Stimulated activated CD8-positive, alpha-beta memory T cell treated with anti-CD3 and anti-CD28 coated beads, Interleukin-4, amount 100 ng/mL, for 4 hours (primary cell): ENCODE measurements at places on chromosomes 5 and 9.

DNA sequence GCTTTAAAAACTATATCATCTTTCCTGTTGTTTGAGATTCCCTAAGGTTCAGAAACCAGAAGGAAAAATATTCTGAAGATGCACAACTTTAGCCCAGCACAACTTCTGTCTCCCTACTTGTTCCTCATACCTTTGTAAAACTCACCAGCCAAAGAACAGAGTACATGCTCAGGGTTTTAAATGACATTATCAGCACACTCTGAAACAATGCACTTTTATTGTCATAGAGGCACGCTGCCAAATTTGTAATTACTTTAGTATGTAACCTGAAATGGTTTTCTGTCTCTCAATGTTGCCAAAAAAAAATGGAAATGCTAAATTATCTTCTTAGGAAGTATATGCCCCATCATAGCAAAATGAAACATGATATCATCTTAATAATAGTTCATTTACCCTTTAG, 383.6 kb upstream of the CDH6 start:
- DNase-seq: no peak

DNA sequence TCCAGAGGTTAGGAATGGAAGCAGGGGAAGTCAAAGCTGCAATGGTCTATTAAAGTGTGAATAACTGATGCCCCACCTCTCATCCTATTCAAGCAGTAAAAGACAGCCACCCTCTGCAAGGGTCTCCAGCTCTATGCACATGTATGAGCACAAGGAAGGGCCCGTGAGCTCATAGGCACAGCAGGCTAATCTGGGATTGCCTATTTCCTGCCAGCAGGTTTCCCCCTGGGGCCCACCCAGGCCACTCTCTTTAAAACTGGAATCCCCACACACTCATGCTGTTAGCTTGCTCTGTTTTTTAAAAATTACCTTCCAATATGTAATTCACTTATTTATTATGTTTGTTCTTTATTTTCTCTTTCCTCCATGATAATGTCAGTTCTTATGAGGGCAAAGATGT, 48.7 kb upstream of the ZNF366 start:
- DNase-seq: no peak

- DNase-seq: no peak
Measured at GRCh38 chr9:121943463-121943862, 149.6 kb downstream of the TTLL11 start.

- no peak for DNase-seq
Measured at GRCh38 chr5:168809218-168809617, 230.1 kb upstream of the PANK3 start.

GRCh38 chr5:139368613-139369012, 14.5 kb downstream of the SLC23A1 start:
- DNase-seq: no peak

DNA sequence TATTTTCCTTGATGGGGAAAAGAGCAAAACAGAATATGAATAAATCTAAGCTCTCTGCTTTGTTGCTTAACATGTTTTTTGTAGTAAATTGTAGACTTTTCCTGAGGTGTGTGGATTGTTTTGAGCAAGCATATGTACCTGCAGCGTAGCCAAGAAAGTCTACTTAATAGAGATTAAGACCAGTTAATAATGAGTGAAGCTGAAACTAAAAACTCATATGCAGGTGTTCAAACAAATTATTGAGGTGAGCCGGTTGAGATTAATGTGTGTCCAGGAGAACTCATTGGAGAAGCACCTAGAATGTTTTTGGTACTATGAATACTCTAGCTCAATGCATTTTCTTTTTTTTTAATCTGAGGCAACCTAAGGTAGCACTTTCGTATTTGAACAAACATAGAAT, 49.2 kb downstream of the COX7C start:
- no peak for DNase-seq

DNA sequence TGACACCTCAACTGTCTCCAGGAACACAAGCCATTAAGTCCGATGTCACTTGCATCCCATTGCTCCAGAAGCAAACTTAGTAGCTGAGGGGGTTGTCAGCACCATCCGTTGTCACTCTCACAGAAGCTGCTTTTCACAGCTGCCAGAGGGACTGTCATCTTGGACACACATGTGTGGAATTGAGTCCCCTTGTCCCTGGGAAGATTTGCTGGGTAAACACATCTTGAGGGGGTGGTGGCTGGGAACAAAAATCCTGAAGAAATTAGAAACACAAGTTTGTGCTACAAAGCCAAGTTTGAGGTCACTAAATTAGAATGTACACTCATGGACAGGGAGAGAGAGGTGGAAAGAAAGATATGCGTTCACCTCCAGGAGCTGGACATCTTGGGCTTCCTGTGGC, 55.2 kb upstream of the ADRA1B start:
- no peak for DNase-seq

DNA sequence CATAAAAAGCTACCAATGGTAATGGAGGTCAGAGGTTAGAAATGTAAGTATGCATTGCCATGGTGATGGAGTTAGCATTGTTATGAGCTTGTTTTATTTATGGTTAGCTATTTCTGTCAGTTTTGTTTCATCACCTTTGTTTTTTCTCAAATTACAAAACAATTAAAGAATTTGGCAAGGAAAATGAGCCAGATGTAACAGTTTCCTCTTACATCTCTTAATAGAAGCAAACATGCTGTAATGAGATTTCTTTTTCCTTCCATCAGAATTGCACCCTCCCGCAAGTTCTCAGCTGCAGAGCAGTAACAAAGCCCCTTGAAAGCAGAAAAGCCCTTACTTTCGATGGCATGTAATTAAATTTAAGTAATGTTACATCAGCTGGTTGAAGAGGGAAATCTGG, 233.0 kb downstream of the SGCD start:
- DNase-seq: no peak

DNA sequence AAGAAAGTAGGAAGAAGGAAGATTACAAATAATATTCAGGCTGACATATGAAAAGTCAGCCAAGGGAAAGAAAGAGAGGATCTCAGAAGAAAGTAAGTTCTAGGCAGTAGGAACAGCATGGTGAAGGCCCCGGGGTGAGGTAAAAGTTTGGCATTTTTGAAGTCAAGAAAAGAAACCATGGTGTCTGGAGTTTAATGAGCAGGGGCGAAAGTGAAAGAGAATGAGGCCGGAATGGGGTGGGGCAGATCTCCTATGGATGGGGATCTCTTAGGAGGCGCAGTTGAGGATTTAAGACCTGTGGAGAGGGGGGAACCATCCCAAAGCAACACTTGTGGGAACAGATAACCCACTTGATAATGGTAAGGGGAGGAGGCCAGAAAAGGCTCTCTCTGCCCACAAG, 42.3 kb upstream of the SMAD5 start:
- no peak for DNase-seq

GRCh38 chr5:136162008-136162407, 29.4 kb downstream of the SMAD5 start:
- DNase-seq: no peak

- no peak for DNase-seq
Measured at GRCh38 chr9:81234924-81235610, 454.3 kb downstream of the TLE1 start.

GRCh38 chr5:151295791-151296477, 7.6 kb downstream of the SLC36A3 start:
- no peak for DNase-seq

DNA sequence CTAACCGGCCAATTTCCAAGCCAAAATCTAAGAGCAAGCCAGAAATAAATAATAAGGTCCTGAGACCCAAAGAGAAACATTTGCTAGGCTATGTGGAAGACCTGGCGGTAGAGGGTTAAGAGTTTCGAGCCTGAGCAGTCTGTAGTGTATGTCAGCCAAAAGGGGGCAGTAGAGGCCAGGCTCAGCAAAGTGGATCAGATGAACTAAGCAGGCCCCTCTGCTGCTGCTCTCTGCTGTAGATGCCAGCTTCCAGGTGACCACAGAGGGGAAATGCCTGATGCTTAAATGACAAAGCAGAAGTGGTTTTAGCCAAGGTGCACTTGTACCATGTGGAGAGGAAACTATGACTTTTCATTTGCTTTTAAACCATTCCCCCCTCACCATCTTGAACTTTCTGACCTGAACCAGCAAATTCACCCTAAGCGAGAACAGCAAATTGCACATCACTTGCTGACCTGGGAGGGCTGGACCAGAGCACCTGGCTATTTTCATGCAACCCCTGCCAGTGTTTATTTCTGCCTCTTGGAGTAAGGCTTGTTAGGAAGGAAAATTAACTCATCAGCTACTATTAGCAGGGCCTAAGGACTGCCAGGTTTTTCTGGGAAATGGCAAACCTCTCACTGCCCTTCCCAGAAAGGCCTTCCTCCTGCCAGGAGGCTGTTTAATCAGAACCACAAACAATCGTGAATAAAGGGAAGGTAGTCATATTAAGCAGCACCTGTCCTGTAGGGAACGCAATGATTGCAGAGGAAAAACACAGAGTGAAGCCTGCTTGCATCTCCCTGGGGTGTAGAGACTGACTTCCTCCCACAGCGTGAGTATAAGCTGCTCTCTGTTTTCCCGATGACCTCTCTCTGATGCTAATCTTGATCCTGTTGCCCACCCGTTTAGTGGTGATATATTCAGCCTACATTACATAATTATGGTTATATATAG, 818.2 kb downstream of the TLR4 start:
- no peak for DNase-seq

GRCh38 chr5:6729386-6730310, 16.4 kb downstream of the TENT4A start:
- DNase-seq: no peak

DNA sequence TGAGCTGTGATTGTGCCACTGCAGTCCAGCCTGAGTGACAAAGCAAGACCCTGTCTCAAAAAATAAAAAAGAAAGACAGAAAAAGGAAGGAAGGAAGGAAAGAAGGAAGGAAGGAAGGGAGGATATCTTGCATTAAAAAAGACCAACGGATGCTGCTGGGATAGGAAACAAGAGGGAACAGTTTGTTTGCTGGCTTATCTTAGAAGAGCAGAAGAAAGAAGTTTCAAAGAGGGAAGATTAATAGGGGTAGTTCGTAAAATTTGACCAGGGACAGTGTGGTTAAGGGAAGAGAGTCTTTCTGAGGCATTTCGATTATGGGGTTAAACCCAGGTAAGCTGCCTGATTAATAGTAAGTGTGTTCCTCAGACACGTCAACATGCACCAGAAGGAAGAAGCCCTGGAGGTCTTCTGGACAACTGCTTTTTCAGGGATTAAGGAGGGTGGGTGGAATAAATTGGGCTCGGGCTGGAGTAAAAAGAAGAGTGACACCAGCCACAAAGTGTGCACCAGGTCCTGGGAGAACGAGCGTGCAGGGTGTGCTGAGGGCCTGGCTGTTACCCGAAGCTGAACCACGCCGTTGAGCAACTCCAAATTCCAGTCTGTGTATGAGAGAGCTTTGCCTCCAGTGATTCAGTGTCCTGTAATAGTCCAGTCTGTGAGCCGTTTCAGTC, 24.8 kb downstream of the FYB1 start:
- no peak for DNase-seq

GRCh38 chr9:14445946-14446345, 132.0 kb upstream of the NFIB start:
- no peak for DNase-seq

- no peak for DNase-seq
Measured at GRCh38 chr9:129748249-129748648, 4.6 kb downstream of the PTGES start.

DNA sequence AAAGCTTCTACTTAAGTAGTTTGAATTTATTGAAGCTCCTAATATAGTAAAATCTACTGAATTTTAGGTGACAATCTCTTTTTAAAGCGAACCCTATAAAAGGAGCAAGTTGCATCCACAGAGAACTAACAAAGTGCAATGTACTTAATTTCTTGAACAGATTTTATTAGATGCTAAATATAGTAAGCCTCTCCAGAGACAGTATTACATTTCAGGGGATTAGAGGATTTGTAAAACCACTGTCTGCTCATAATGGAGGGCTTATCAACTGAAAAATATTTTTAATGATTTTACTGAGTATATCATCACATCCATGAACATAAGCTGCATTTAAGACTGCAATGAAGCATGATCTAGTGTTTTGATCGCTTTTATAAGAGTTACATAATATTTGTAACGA, 230.0 kb upstream of the EFNA5 start:
- no peak for DNase-seq

DNA sequence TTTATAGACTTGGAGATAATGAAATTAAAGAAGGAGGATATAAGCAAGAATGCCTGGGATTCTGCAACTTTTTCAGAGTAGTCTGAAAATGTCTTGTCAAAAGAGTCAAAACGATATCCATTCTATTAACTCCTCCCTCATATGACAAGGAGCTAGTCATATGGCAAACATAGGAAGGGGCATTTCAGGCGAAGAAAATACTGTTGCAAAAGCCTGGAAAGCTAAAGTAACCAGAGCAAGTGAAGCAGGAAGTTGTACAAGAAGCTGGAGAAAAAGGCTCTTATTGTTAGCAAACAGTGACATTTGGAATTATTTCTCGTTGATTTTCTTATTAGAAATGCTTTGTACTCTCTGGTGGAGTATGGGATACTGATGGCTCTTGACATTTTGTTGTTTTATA, 94.0 kb upstream of the PTPRD start:
- DNase-seq: no peak

GRCh38 chr5:77936365-77936693, 160.2 kb upstream of the TBCA start:
- no peak for DNase-seq

DNA sequence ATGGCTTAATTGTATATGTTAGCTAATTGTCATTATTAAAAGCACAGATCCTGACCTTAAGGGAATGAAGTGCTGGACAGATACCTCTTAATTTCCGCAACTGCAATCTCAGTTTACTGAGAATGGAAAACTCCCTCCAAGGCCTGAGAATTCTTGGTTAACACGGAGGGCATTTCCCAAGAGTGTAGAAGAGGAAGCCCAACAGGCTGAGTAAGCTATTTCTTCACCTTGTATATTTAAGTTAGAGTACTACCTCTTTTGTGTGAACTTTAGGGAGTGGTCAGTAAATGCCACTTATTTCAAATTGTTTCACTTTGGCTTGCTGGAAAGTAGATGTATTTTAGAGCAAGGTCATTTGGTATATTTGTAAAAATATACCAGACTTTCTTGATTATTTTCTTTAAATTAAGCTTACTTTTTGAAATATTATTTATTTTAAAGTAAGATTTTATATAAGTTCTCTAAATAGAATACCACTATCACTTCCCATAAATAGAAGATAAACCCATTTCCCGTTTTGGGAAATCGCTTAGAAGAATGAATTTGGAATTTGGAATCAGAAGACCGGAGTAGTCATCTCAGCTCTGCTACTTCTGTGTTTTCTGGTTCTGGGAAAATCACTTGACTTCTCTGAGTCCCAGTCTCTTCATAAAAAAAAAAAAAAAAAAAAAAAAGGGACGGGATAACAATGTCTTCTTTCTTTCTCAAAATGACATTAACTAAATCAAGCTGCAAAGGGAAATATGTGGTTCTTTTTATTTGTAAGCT, 26.0 kb upstream of the C9orf72 start:
- no peak for DNase-seq

DNA sequence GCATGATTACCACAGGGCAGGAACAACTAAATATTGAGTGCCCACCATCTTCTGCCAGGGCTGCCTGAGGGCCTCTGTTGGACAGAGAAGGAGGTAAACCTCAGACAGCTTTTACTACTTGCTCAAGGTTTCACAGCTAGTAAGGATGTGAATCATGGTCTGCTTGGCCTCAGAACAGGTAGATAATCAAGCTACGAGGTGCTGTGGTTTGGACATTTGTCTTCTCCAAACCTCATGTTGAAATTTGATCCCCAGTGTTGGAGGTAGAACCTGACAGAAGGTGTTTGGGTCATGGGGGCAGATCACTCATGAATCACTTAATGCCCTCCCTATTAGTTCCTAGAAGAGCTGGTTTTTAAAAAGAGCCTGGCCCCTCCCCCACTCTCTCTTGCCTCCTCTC, 541.2 kb upstream of the TRPC7 start:
- no peak for DNase-seq

GRCh38 chr9:106868565-106868964, 5.6 kb downstream of the ZNF462 start:
- DNase-seq: no peak

- no peak for DNase-seq
Measured at GRCh38 chr5:33892620-33893137, 889 bp upstream of the ADAMTS12 start.
